ENCODE measurements at places on chromosomes 12 and 14. TPM values are rescaled to one million over a fixed set of nuclear protein-coding genes. Genes with fewer than 3 reads are reported as not detected.

DNA sequence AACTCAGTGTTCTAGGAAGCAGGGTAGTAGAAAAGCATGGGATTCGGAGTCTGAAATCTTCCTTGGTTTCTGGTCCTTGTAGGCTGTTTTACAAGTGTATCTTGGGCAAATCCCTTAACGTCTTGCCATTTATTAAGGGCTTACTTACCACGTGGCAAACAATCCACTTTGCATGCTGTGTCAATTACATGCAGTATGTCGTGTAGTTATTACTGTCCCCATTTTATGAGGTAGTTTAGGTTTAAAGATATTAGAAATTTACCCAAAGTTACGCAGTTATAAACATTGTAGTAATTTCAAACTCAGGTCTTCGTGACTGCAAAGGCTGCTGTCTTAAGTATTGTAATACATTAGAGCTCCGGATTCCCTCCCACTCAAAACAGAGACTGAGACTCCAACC, 1.5 kb upstream of the NOVA1 start:
- DNase-seq = no peak

GRCh38 chr14:79166171-79166570, 996.0 kb downstream of the NRXN3 start:
- DNase-seq = no peak

DNA sequence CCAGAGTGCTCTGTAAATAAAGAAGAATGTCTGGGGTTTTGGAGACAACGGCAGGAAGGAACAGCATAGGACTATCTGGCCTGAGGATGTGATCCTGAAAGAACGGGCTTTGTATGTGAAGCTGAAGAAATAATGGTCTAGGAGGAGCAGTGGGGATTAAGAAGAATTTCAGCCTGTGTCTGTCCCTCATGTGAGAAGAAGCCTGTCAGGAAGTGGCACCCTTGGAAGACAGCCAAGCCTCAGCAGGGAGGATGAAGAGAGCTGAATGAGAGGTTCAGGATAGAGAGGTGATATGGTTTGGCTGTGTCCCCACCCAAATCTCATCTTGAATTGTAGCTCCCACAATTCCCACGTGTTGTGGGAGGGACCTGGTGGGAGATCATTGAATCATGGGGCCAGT, 56.9 kb upstream of the TCL1A start:
- no peak for DNase-seq

Gene SLC25A21
- polyA plus RNA-seq = not detected

Gene PLEKHH1
- polyA plus RNA-seq = 0.66 TPM

DNA sequence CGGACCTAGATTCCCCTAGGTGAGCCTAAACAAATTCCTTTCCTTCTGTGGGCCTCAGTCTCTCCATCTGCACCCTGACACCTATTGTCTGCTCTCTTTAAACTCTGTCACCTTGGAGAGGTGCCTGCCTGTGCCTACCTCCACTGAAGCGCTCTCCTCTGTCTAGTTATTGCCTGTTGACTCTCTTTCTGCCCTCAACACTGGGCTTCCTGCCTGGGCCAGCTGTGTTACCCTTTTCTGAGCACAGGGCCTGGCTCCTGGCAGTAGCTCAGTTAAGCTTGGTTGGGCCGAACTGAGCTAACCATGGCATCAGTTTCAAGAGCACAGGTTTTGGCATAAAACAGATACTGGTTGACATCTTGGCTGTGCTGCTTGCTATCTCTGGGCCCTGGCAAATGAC, 43.5 kb downstream of the PRMT8 start:
- no peak for DNase-seq

Data from GM12878 (cell line).